ENCODE measurements at places on chromosomes 3 and 15.

DNA sequence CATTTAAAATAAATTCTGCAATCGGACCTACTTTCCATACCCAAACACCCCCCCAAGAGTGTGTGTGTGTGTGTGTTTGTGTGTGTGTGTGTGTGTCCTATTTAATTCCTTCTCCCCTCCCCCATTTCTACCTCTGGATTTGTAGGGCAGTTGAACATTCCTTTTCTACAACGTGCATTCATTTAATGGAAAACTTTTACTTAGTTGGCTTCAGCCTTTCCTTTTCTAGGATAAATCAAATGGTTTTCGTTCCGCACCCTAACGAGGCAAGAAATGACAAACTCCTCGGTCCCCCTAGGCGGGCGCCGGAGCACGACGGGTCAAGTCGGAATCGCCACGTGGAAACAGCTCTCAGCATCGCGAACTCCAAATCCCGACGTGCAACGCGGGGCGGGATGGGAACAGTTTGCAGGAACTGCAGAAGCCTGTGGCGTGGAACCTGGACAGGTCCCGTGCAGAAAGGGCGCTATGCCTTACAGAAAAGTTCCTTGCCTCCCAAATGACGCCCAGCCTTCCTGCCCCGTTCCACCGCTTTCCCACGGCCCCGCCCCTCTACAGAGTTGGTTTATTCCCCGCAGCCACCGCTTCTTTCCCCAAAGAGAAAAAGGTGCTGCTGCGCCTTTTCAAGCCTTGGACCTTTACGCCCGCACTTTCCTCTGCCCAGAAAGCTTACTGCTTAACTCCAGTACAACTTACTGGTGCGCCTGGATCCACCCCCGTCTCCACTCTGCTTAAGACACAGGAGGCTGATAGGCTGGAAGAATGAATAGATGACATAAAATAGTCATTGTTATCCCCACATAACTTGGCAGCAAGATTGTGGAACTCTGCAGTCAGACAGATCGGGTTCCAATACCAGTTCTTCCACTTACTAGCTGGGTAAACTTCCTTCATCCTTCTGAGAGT, 1.1 kb upstream of the EIF2B5 start:
- peak; percentile 87 for DNase-seq

DNA sequence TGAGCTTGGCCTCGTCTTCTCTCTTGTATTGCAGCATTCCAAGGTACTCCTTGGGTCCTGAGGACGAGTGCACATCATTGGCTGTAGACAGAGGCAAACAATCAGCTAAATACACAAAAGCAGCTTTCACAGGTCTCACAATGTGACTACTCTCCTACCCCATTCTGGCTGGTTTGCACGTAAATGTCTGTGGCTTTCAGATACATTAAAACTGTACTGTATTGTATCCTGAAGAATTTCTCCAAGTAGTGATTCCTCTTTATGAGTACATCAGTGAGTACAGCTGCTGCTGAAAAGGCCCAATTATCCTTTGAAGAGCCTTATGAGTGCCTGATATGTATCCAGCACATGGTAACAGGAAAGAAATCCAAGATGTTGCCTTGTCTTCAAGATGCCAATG, 22.0 kb upstream of the GNB5 start:
- DNase-seq = no peak

DNA sequence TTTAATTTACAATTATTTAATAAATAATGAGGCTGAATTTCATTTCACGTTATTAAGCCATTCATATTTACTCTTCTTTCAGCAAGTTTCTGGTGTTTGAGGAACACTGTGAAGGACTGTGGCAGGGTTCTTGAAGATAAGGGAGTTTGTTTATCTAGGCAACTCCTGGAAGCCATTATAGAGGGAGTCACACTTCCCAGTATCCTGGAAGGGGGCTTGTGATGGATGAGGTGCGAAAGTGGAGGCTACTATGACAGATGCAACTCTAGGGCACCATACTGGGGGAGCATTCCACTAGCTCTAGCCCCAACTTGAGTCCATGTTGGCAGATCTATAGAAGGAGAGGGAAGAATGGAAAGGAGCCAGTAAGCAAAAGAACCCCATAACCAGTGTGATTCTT, 14.4 kb downstream of the CNOT10 start:
- DNase-seq = peak; percentile 43

- no peak for DNase-seq
Measured at GRCh38 chr3:171345107-171345843, 114.9 kb downstream of the TNIK start.

DNA sequence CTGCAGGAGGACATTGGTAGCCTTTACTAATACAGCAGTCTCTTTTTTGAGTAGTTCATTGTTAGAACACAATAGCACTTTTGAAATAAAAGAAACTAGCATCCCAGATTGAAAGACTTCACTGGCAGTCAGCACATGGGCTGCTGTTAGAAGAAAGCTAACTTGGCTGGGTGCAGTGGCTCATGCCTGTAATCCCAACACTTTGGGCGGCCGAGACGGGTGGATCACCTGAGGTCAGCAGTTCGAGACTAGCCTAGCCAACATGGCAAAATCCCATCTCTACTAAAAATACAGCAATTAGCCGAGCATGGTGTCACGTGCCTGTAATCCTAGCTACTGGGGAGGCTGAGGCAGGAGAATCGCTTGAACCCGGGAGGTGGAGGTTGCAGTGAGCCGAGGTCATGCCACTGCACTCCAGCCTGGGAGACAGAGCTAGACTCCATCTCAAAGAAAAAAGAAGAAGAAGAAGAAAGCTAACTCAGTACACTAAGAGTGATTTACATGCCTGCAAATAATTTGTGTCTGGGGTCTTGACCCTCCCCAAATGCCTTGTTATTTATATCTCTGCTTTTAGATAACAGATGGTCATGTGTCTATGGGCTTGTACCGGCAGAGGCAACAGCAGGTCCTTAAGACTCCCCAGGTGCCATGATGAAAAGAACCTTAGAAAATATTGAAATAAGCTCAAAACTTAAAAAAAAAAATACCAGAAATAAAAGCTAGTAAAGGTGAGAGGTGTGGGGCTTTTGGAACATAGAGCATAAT, 9.7 kb downstream of the TPM1 start:
- DNase-seq = no peak

- no peak for DNase-seq
Measured at GRCh38 chr3:165919284-165919683, 82.1 kb upstream of the BCHE start.

- DNase-seq = no peak
Measured at GRCh38 chr3:197371591-197372046, 73.2 kb upstream of the DLG1 start.

DNA sequence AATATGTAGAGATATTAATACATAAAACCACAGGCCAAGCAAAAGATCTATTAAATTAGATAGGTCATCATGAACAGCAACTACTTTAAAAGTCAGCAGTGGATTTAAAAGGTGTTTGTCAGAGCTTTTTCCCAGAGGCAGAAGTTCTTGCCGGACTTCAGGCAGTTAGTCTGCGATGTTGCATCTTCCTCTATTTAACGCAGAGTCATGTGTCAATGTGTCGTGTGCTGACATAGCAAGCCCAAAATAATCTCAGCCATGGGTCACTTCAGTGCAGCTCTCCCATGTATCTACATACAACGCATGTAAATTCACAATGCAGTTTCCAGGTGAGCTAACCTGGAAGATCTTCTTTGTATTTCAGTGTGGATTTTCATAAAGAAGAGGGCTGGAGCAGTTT, 8.0 kb upstream of the TMEM212 start:
- DNase-seq = peak; percentile 18

- DNase-seq = peak; percentile 43
Measured at GRCh38 chr15:73688455-73688854, 4.3 kb downstream of the CD276 start.

DNA sequence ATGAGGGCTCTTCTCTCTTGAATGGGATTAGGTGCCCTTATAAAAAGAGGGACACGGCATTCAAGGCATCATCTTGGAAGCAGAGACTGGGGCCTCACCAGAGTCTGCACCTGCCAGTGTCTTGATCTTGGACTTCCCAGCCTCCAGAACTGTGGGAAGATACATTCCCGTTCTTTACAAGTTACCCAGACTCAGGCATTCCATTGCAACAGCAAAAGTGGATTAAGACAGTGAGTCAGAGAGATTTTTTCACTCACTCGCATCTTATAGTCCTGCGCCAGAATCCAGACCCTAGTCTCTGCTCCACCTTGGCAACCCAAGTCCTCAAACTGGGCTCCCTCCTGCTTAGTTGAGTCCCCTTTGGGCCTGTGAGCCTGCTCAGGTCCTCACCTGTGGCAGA, 2.7 kb downstream of the LCTL start:
- no peak for DNase-seq

GRCh38 chr15:88061452-88061851, 195.1 kb downstream of the NTRK3 start:
- no peak for DNase-seq

DNA sequence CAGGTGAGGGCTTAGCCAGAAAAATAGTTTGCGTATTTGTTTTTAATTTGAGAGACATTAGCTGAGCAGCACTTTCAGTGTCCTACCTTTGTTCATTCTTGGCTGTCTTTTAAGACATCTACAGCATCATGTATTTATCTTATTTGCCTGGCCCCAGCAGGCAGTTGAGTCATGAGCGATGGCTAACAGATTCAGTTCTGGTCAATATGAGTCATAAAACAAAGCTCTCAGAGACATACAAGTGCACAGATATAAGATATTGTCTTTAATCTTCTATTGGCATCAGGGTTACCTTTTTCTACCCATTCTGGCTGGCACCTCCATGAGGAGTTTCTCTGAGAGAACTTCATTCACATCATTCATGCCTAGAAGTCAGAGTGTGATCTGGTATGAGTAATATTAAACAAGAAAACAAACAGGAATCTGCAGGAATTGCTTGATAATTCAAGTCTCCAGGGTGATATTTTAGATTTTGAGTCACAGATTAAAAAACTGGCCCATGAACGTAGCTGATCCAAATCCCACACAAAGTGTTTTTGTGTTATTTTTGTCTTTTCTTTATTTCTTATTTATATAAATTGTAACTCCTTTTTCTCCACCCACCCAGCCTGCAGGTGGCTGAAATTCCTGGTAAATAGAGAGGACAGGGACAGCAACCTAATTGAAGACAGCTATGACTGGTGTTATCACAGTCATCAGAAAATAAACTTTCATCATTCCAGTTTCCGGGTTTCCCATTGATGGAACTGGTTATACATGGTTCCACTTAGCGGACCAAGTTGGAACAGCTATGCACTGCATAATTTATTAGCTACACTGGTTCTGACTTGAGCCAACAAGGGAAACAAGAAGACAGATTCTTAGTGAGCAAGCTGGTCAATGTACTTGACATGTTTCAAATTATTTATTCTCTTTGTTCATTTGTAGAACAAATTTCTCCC, 47.3 kb downstream of the PLSCR2 start:
- no peak for DNase-seq

DNA sequence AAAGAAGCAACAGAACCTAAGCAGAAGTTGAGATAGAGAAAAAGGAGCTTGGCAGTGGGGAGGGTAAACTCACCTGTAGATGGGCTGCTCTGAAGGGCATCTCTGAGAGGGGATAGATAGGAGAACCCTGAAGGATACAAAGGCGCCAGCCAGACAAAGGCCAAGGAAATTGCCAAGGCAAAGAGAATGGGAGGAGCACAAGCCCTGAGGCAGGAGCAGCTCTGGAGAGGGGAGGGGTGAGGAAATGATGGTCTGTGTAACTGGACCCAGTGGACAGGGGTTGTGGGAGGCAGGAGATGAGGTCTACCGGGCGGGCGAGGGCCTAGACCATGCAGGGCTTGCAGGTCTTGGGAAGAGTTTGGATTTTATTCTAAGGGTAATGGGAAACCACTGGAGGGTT, 2.3 kb upstream of the PDIA5 start:
- no peak for DNase-seq

DNA sequence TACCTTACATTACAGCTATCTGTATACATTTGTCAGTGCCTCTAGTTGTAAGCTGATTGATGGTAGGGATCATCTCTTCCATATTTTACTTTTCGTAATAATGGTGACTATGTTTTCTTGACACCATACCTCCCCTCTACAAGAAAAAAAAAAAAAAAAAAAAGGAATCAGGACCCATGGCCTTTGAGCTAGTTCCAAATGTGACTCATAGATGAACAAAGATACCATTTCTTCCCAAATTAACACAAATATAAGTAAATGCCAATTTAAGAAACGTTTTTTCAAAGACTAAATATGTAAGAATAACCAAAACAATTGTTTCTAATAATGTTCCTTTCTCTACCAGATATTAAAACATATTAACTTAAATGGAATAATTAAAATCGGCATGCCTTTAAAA, 23.1 kb downstream of the UBE3A start:
- no peak for DNase-seq

GRCh38 chr3:14423197-14423743, 20.9 kb downstream of the SLC6A6 start:
- DNase-seq = no peak

DNA sequence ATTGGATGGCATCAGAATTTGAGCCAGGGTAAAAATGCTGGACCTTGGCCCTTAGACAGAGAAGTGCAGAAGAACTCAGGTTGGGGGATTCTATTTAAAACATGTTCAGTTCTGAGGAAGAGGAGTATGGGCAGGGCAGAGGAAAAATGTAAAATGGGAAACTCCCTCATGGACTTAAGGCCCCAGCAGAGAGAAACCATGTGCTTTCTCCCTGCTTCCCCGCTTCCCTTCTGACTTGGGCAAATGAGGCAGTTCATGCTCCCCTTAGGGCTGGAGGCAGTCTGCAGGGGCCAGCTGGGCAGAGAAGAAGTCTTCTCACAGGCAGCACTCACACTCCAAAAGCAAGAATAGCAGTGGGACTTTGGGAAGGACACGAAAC, 9.9 kb upstream of the NUDT16 start:
- no peak for DNase-seq

Measured in OCI-M1 (cell line).